ENCODE measurements at places on chromosomes 7 and 10. TPM values are rescaled to one million over a fixed set of nuclear protein-coding genes. Genes with fewer than 3 reads are reported as not detected.

- DNase-seq = no peak
These were observed 181.6 kb downstream of the MLLT10 start for GRCh38 chr10:21715531-21716195.

Gene SFTPA1
- total RNA-seq = not detected

GRCh38 chr7:148222721-148223120 lies 367.8 kb upstream of the C7orf33 start:
- no peak for DNase-seq

Gene TMEM184A
- 2.3 TPM for total RNA-seq

Gene SEMA3D
- 35.3 TPM for total RNA-seq

DNA sequence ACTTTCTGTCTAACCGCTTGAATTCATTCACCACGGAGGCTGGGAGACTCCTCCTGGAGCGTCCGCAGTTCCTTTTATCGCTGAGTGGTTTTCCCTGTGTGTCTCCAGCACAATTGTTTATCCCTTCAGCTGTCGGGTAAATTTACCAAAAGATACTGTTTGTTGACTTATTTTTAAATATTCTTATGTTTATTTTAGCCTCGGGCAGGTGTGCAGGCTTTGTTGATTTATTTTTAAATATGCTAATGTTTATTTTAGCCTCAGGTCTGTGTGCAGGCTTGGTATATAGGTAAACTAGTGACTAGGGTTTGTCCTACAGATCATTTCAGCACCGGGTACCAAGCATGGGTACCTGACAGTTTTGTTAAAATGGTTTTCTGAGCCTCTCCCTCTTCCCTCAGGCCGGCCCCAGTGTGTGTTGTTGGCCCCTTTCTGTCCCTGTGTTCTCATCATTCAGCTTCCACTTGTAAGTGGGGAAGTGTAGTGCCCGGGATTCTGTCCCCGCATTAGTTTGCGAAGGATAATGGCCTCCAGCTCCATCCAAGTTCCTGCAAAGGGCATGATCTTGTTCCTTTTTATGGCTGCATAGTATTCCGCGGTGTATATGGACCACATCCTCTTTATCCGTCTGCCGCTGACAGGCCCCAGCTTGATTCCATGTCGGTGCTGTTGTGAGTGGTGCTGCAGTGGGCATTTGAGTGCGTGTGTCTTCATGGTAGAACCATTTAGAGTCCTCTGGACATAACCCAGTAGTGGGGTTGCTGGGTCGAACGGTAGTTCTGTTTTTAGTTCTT lies 5.3 kb downstream of the GET4 start:
- no peak for DNase-seq

Gene NRAP
- not detected for total RNA-seq

Gene NODAL
- not detected for total RNA-seq

Gene TSPAN13
- 55.0 TPM for total RNA-seq

Gene TECPR1
- 24.5 TPM for total RNA-seq

DNA sequence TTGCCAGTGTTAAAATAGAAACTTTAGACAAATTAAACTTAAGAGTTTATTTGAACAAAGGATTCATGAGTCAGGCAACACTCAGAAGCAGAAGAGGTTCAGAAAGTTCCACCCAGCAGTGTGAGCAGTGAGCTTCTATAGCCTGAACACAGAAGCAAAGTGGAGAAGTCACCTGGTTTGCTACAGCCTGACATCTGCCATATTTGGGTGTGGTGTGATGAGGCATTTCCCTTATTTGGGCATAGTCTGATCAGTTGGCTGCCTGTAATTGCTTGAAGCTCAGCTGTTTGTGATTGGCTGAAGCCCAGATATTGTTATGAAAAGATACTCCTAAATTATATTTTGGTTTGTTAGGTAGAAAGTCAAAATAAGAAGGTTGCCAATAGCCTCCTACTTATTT lies 39.1 kb downstream of the VWC2 start:
- peak; percentile 38 for DNase-seq

DNA sequence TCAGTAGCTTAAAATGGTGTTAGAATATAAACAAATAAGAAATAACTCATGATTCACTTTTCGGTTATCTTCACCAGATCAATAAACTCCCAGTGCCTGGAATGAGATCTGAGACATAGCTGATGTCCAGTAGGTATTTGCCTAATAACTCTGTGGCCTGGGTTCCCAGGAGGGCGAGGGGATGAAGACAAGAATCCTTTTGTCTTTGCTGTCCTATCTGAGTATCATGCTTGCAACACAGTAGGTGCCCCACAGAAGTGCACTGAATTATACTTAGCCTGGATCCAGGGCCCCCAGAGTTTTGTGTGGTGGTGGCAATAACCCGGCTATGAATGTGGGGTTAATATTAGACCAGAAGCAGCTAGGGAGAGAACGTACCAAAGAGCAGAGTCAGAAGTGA lies 350.1 kb upstream of the AOAH start:
- no peak for DNase-seq

DNA sequence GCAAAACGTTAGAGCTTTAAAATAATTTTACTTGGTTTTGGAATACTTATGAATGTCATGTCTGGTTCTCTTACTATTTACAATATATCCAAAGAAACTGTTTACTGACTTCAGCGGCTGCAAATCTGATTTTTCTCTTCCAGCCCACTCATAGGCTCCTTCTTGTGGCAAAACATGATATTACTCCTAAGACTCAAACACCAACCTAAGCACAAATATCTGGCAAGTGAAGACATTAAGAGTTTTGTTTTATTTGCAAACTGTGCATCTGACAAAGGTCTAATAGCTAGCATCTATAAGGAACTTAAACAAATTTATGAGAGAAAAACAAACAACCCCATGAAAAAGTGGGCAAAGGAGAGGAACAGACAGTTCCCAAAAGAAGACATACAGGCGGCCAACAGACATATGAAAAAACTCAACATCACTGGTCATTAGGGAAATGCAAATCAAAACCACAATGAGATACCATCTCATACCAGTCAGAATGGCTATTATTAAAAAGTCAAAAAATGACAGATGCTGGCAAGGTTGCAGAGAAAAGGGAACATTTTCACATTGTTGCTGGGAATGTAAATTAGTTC lies 20.3 kb upstream of the GJC3 start:
- no peak for DNase-seq

- DNase-seq = no peak
These were observed 80.0 kb upstream of the CHST15 start for GRCh38 chr10:124173298-124173900.
